Glomerular endothelial cell (primary cell): ENCODE measurements at places on chromosomes 7 and 10. TPM values are rescaled to one million over a fixed set of nuclear protein-coding genes. Genes with fewer than 3 reads are reported as not detected.

GRCh38 chr10:78740976-78741915 is 327.5 kb upstream of the ZMIZ1 start:
- no peak for DNase-seq

DNA sequence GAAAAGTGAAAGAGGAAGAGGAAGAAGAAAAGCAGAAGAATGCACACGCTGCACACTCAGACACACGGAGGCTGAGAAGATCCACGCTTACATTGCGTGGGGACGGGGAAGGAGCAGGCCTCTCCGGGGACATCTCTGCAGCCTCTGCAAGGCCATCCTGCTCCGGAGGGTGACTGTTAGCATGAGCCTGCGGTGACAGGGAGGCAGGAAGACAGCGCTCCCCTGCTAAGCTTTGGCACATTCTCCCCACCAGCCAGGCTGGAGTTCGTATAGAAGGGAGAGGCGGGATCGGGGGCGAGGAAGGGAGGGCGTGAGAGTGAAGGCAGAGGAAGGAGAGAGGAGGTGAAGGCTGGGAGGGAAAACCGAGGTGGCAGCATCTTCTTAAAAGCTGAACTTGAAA is 366.0 kb upstream of the SHH start:
- no peak for DNase-seq

GRCh38 chr10:69911613-69912528 is 110.2 kb downstream of the COL13A1 start:
- no peak for DNase-seq

DNA sequence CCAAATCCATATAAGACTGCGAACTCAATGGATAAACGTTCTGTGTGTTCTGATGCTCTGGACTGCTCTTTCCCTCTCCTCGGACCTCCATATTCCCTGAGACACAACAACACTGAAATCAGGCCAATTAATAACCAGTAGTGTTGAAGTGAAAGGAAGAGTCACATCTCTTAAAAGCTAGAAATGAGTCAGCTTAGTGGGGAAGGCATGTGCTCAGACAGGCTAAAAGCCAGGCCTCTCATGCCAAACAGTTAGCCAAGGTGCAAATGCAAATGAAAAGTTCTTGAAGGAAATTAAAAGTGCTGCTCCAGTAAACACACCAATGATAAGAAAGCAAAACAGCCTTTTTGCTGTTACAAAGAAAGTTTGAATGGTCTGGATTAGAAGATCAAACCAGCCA is 29.3 kb downstream of the TNS3 start:
- DNase-seq, result no peak

Gene ABCC2
- 0.10 and 0.70 TPM in 2 replicates for total RNA-seq

GRCh38 chr10:6786579-6787031 is 206.5 kb upstream of the PRKCQ start:
- no peak for DNase-seq

Gene CLDN4
- 0.93 and 9.4 TPM in 2 replicates for total RNA-seq

DNA sequence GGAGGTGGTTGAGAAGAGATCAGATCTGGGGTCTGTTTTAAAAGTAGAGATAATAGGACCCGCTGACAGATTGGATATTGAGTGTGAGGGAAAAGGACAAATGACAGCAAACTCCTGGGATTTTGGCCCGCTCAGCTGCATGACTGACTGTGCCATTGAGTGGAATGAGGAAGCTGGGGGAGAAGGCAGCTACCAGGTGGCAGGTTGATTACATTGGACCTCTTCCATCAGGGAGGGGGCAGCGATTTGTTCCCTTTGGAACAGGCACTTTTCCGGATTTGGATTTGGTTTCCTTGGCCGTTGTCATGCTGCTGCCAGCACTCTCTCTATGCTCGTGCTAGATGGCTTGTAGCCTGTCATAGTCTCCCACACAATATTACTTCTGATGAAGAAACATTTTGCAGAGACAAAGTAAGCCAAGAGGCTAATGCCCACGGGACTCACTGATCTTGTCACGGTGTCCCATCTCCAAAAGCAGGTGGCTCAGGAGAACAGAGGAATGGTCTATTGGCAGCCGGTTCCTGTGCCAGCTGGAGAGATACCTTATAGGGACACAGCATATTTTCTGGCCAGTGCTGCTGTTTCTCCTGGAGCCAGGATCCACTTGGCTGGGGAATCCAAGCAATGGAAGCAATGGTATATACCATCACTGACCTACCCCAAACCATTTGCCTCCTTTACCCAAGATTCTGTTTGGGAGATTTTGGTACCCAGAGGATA is 69.1 kb upstream of the WAC start:
- no peak for DNase-seq

DNA sequence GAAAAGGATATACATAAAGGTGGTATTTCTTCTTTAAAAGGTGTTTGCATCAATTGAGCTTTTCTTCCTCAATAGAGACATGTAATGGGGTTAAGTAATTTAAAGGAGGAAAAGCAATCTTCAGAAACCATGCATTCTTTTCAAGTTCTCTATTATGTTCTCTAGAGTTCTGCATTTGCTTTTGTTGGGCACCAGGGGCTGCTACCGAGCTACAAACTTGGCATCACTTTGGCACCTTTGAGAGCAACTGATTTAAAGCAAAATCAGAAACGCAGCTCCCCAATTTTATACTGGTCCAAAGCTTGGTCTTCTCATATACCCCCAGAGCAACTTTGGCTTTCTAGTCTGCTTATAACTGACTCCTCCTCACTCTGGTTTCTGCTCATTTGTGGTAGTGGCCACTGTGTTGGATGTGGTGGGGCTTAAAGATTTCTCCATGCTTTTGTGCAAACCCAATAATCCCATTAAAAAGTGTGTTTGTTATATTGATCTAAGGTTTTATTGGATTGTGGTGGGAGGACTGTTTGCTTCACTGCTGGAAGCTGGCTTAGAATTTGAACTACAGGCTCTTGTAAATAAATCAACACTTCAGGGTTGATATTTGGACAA is 712.1 kb downstream of the PHTF2 start:
- DNase-seq, result no peak

- DNase-seq, result no peak
Observed at GRCh38 chr10:124680675-124681074, 63.5 kb downstream of the FAM53B start.

DNA sequence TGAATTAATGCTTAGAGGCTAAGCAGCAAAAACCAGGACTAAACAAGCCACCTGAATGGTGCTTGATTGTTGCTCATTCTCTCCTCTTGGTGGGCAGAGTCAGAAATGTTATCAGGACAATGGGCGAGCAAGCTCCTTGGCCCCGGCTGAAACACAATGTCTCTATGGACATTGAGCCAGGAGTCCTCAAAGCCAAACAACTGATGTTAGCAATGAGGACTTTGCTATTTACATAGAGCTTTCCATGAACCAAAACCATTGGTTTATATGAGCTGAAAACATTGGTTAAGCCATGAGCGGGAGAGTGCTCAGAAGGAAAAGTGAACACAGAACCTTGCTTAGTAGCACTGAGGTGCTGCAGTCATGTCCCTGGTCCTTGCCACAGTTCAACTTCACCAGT is 21.5 kb upstream of the NPVF start:
- no peak for DNase-seq

DNA sequence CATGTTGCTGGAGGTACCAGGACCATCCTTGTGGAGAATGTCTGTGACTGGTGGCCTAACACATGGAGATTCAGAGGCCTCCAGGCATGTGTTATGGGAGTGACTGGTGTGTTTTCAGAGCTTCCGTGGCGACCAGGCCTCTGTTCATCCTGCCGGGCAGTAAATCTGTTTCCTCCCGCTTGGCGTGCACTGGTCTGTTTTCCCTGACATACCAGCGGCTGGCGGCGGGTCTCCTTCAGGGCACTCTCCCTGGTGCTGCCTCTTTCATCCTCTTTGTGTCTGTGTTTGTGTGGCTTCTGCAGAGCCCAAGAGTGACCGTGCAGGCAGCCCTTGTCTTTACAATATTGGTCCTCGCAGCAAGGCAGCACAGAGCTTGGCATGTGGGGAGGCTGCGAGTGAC is 385.1 kb upstream of the MKI67 start:
- no peak for DNase-seq

DNA sequence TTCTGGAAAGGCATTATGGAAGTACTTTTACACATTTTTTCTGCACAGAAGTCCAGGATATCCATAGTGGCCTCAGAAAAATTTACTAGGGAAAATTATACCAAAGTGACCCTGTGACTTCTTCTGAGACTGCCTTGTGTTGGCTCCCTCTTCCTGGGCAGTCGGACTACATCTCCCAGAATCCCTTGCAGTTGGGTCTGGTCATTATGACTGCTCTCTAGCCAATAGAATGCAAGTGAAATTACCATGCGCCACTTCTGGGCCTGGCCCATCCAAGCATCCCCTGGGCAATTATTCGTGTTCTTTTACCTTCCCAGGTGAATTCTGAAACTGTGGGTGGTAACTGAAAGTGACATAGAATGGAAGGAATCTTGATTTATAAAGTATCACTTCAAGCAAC is 430.9 kb downstream of the ACTR3B start:
- DNase-seq, result no peak

DNA sequence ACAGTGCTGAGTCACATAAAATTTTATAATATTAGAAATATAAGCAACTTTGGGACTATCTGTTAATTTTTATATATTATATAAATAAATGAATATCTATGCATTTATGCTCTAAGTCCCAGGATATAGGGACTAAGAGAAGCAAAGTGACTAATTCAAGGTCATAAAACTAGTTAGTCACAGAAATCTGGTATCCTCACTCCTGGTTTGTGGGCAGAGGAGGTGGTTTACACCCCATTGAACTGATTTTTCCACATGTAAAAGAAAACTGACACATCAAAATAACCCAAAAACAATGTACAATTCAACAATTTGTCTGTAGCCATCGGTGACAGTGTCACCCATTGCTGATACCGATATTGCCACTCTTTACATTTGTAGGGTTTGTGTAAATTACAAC is 3.0 kb downstream of the PCLO start:
- DNase-seq, result no peak
